ENCODE measurements at places on chromosomes 12 and 14.

GRCh38 chr12:95763809-95764253 is 26.7 kb downstream of the NTN4 start:
- no peak for DNase-seq

- DNase-seq: no peak
Observed at GRCh38 chr12:25997201-25997963, 38.9 kb downstream of the RASSF8 start.

GRCh38 chr14:105094193-105094907 is 29.1 kb upstream of the GPR132 start:
- no peak for DNase-seq

DNA sequence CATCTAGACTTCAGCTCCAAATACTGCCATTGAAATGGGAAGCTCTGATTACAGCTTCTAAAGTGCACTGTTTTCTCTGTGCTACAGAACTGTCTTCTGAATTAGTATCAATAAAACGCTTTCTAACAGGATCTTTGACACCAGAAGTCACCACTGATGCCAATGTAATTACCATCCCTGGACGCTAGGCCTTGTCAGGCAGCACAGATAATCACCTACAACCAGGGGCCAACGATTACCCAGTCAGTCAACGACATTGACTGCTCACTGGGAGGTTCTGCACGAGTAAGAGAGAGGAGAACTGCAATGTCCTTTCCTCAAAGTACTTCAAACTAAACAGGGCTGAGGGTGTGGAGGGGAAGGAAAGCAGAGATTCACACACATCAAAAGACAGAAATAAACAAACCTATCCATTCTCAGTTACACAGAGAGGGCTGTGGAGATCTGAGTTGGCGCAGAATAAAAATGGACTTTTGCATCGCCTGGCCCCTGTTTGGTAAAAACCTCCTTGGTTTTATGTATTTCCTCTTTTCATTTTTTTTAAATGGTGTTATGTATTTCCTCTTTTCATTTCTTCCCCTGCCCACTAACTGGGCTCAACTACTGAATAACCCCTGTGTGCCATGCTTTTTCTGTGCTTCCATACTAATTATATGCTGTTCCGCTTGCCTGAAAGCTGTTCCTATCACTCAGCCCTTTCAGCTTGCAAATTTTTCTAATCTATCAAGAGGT is 492.2 kb downstream of the APAF1 start:
- DNase-seq: no peak

DNA sequence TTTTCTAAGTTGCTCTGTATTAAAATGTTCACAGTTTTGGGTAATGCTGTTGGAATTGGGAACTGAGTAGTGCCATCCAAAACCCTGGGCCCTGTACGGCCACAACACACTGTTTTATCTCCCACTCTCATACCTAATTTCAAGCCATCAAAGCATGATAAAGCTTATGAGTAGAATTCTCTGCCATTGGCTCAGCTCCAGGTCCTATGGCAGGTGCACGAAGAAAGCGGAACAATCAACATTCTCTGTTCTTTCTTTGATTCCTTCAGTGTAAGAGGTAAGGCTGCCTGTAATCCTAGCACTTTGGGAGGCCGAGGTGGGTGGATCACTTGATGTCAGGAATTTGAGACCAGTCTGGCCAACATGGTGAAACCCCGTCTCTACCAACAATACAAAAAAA is 394.9 kb downstream of the CCDC91 start:
- DNase-seq: no peak

GRCh38 chr12:127911291-127911690 is 355.7 kb upstream of the TMEM132C start:
- DNase-seq: no peak

DNA sequence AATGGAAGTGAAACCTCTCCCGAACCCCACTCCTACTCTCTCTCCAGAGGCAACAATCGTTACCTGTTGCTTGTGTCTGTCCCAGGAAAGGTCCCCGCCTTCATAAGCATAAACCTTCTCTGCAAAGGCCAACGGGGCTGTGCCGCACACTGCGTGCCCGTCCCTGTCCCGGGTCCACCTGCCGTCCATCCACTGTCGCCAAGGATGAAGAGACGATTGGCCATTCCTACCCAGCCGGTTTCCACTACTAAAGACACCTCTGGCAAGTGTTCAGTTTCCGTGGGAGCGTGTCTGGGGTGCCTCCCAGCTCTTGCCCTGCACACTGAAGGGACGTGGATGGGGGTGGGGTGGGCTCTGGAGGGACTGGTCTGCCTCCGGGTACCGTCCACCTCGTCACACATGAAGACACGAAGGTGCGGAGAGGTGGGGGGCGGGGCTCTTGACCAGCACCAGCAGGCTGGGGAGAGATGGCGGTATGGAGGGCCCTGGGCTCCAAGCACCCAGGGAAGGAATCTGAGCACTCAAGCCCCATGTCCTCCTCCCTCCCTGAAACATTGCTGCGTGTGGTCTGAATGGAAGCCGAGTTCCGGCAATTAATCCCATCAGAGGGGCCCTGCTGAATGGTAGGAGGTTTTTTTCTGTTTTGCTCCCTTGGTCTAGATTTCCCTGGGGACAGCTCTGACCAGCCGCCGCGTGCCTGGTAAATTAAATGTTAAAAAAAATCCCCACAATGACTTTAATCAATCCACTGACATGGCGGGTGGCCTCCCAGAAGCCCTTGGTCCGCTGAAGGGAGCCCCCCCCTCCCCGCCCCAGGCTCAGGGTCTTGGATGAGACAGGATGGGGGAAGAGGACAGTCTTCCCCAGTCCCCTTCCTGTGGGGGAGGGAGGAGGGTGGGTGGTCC is 4.1 kb upstream of the KIF26A start:
- DNase-seq: no peak

DNA sequence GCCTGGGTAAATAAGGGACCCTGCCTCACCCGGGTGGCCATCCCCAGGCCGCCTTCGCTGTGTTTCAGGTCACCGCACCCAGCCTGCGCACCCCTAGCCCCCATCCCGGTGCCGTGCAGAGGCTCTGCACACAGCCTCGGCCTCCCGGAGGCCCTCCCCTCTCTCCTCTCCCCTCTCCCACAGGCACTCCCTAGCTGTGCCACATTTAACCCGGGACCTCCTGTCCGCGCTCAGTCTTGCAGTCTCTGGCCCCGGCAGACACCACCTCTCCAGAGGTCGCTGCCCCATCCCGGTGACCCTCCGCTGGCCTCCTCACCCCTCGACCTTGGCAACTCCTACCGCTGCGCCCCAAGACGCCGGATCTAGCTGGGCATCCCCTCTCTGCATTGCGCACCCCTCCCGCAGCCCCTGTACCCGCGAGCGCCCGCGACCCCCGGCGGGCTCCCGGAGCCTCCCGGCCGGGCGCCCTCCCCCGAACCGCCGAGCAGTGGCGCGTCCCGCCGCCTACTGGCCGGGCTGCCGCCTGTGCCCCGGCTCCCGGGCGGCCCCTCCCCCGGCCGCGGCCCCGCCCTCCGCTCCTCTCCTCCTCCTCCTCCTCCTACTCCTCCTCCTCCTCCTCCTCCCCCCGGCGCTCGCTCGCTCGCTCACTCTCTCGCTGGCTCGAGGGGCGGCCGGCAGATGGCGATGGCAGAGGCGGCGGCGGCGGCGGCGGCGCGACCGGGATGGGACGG is 120.7 kb downstream of the AACS start:
- peak; percentile 28 for DNase-seq

DNA sequence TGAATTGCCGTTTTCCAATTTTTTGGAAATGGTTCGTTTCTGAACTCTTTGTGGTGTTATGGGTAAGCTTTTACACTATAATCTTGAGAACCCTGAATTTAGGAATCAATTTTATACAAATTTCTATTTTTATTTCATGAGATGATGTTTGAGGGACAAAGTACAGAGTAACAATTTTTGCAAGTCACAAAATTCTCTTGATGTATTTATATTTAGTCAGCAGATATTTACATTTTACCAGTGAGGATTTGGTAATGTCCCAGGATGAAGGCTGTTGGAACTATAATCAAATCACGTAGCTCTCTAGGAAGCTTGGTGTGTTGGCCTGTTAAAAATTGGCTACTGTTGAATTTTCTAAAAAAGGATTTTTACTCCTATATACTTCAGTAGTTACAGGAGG is 24.2 kb downstream of the GPATCH2L start:
- no peak for DNase-seq

DNA sequence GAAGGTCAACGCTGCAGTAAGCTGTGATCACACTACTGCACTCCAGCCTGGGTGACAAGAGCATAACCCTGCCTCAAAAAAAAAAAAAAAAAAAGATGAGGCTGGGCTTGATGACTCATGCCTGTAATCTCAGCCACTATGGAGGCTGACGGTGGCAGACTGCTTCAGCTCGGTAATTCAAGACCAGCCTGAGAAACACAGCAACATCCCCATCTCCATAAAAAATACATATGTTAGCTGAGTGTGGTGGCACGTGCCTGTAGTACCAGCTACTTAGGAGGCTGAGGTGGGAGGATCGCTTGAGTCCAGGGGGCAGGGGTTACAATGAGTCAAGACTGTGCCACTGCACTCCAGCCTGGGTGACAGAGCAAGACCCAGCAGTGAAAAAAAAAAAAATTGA is 50.4 kb downstream of the GXYLT1 start:
- no peak for DNase-seq

- DNase-seq: peak; percentile 23
Observed at GRCh38 chr12:92078167-92079053, 67.2 kb downstream of the BTG1 start.

- no peak for DNase-seq
Observed at GRCh38 chr12:50584135-50584534, 79.3 kb downstream of the DIP2B start.

- no peak for DNase-seq
Observed at GRCh38 chr14:71590131-71590530, 342.1 kb upstream of the RGS6 start.

GRCh38 chr12:119369907-119370546 is 35.5 kb downstream of the CCDC60 start:
- no peak for DNase-seq

- no peak for DNase-seq
Observed at GRCh38 chr12:3750616-3751015, 2.3 kb downstream of the CRACR2A start.

- DNase-seq: no peak
Observed at GRCh38 chr14:100147691-100148464, 11.6 kb downstream of the DEGS2 start.

DNA sequence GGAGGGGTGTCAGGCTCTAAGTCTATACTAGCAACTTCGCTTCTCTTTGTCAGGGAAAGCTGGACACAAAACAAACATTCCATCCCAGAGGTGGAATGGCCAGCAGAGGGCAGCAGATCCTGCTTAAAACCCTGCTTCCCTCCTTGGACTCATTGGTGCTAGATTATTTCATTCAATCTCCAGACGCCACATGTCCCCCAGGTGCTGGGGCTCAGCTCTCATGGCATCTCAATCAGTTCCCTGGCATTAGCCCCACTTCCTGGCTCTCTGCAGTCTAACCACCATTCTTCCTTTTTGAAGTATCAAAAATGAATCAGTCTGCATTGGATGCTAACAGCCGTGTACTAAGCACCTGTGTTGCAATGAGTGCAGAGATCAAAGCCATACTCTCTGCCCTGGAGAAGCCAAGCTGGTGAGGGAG is 8.1 kb upstream of the PPP1R1A start:
- DNase-seq: peak; percentile 43

DNA sequence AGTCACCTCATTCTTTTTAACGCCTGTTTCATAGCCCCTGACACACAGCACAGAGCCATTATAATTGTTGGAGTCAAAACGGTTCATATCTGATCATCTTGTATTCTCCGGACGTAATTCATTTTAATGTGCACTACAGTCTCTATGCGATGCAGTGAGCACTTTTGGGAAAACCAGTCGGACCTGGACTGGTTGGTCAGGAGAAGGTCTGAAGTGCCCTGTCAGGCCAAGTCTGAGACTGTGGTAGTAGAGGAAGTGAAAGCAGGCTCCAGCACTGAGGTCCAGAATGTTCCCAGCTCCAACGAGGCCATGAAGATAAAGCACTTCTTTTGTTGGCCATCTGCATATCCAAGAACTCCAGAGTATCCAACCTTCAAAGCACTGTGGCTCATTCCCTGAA is 117.1 kb upstream of the NCOR2 start:
- no peak for DNase-seq

- no peak for DNase-seq
Observed at GRCh38 chr14:101335061-101335661, 226.1 kb upstream of the DIO3 start.

Data from stimulated activated CD4-positive, alpha-beta T cell treated with anti-CD3 and anti-CD28 coated beads, Interleukin-4, amount 100 ng/mL, for 4 hours (primary cell).